ENCODE measurements at places on chromosomes 1 and 21. TPM values are rescaled to one million over a fixed set of nuclear protein-coding genes. Genes with fewer than 3 reads are reported as not detected.

The FCRL1 gene
- total RNA-seq, result 1.1 TPM

The LCE2B gene
- not detected for total RNA-seq

The C1orf94 gene
- total RNA-seq, result not detected

The CHI3L1 gene
- total RNA-seq, result 21.2 TPM

The BTBD19 gene
- 3.8 TPM for total RNA-seq

The LIPI gene
- total RNA-seq, result not detected

The OR10Z1 gene
- total RNA-seq, result not detected

The IL24 gene
- not detected for total RNA-seq

The SH2D2A gene
- not detected for total RNA-seq

The TEX38 gene
- total RNA-seq, result not detected

The TNNT2 gene
- total RNA-seq, result not detected

The NPPB gene
- not detected for total RNA-seq

The SPRR4 gene
- total RNA-seq, result not detected

The SPATA21 gene
- 0.27 TPM for total RNA-seq

The LCK gene
- 0.26 TPM for total RNA-seq

The GPR61 gene
- 0.41 TPM for total RNA-seq

The SLC44A3 gene
- 5.5 TPM for total RNA-seq

The SLC1A7 gene
- total RNA-seq, result 0.24 TPM

The PBX1 gene
- 122 TPM for total RNA-seq

The GPR153 gene
- 22.1 TPM for total RNA-seq

The KRTAP10-8 gene
- not detected for total RNA-seq

The CELA3B gene
- total RNA-seq, result not detected

The SLC44A5 gene
- total RNA-seq, result not detected

The PRAMEF5 gene
- total RNA-seq, result not detected

The SELENOF gene
- total RNA-seq, result 155 TPM

The RAP1GAP gene
- 0.18 TPM for total RNA-seq

The RGS7 gene
- 0.62 TPM for total RNA-seq

The WARS2 gene
- 14.4 TPM for total RNA-seq

The LENEP gene
- total RNA-seq, result not detected

The HHIPL2 gene
- 0.55 TPM for total RNA-seq

The SLAMF1 gene
- total RNA-seq, result not detected

The FCRL2 gene
- total RNA-seq, result 0.67 TPM

The LEMD1 gene
- total RNA-seq, result not detected
